Aorta (tissue), 5 donors: ENCODE measurements at places on chromosomes 1 and 21.

GRCh38 chr1:8382051-8382505 is 64.2 kb downstream of the SLC45A1 start:
- no peak for DNase-seq

DNA sequence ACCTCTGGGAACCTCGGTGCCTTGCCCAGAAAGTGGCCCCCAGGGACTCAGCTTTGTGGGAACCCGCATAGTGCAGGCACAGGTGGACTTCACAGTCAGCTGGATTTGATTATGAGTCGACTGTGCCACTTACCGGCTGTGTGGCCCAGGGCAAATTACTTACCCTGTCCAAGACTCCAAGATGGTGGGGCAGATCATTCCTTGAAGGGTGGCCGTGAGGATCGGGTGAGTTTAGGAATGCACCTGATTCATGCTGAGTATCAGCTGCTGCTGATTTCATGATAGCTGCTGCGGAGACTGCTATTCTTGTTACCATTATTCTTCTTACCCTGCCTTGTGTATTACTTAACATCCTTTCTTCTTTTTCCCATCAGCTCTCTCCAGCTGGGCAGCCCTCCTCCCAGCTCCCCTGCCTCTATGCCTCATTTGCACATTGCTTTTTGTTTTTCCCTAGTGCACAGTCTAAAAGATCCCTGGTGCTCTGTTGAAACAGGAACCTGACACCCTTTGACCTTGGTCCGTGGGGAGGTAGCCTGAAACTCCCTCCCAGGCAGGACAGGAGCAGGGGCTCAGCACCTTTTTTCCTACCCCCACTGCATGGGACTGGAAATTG is 40.5 kb upstream of the FHAD1 start:
- DNase-seq, result peak; percentile 26

- DNase-seq, result no peak
Observed at GRCh38 chr1:241822846-241823245, 25.2 kb upstream of the EXO1 start.

DNA sequence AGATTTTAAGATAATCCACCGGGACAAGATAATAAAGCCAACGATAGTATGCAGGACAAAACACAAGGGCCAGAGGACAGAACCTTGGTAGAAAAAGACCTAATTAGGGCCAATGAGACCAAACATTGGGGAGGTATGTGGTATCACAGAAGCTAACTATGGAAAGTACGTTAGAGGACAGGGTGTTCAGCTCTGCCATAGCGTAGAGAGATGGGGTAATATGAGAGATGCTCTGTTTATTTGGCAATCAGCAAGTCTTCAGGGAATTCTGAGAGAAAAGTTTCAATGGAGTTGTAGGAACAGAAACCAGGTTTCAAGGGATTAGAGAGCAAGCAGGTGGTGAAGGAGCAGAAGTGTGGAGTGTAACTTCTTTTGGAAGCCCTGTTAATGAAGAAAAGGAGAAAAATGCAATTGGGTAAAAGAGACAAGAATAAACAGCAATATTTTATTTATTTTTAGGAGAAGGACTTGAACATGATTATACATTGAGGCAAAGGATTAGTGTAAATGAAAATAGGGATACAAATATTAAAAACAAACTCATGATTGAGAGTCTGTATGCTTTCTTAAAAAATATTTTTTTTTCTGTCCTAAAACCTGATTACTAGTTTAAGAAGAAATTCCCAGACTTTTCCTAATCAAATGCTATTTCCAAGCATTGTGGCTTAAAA is 24.0 kb downstream of the EEIG2 start:
- no peak for DNase-seq

DNA sequence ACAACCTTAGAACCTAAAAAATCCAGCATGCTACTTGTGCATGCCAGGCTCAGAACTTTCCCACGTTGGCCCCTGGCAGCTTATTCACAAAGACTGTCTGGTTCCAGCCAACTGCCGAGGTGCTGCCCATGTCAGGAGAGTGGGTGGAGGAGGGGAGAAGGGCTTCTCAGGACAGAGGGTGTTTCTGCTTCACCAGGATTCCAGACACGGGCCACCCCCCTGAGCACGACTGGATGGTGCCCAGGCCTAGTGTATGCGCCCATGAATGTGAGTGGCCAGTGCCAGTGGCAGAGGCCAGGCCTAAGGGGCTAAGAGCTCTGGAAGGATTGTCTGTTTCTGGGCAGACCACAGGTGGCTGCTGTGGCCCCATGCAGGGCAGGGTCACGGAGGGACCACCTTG is 148.2 kb upstream of the COL6A1 start:
- no peak for DNase-seq

GRCh38 chr1:3366126-3367051 is 88.1 kb upstream of the ARHGEF16 start:
- peak; percentile 91 for DNase-seq
